Ovary (tissue), 10 donors: ENCODE measurements at places on chromosomes 5 and 9.
A peak's percentile ranks its signal among the peaks of the same experiment; 100 is the strongest.

DNA sequence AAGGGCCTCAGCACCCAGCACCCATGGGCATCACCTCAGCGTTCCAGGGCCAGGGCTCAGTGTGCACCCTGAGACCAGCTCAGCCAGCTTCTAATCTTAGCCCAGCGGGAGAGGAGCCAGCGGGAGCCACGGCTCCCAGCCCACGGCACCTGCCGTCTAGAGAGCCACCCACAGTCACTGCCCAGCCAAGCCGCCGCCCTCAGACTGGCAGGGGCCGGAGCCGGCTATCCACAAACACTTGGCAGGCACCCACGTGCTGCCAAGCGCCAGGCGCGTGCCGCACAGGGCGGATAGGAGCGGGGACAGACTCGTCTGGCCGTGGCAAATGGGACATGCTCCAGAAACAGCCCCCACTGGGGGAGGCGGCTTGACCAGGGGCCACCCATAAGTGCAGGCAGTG lies 18.6 kb downstream of the BRD3 start:
- H3K27me3 ChIP-seq: no peaks in the 10 kb centered on the region
- no peak overlapping the region for H3K27ac ChIP-seq
- no peak for DNase-seq

- no peak overlapping the region for H3K4me3 ChIP-seq
- no peaks in the 10 kb centered on the region for H3K27me3 ChIP-seq
- H3K36me3 ChIP-seq: no peaks in the 10 kb centered on the region
- H3K4me1 ChIP-seq: no peaks in the 10 kb centered on the region
- DNase-seq: no peak
Measured at GRCh38 chr9:35954942-35955546, 2.9 kb downstream of the OR2S2 start.

DNA sequence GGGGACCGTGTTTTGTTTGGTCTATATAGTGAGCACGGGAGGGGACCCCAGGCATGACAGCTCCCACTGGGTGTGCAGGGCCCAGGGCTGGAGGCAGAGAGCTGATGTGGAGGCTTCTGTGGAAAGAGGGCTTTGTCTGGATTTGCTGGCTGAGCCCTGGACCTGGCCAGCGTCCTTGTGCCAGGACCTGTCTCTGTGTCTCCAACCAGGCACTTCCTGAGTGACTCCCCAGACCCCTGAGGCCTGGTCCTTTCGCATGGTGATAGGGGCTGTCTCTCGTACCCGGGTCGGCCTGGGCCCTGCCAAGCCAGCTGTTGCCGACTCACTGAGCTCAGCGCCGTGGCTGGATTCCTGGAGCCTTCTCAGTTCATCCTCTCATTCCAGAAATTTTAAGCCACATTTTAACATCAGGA lies 77.6 kb downstream of the ADAMTS2 start:
- no peaks in the 10 kb centered on the region for H3K27me3 ChIP-seq
- no peak for DNase-seq
- H3K4me3 ChIP-seq: no peak overlapping the region
- peaks cover 57% of the 10 kb centered on the region for H3K4me1 ChIP-seq
- H3K27ac ChIP-seq: no peak overlapping the region

GRCh38 chr5:95941756-95942155 lies 19.9 kb downstream of the ELL2 start:
- no peak overlapping the region for H3K4me3 ChIP-seq
- H3K4me1 ChIP-seq: peaks cover 5% of the 10 kb centered on the region
- DNase-seq: no peak
- no peaks in the 10 kb centered on the region for H3K36me3 ChIP-seq

GRCh38 chr5:90809311-90810056 lies 250.9 kb downstream of the ADGRV1 start:
- no peak overlapping the region for H3K27ac ChIP-seq
- no peak overlapping the region for H3K4me3 ChIP-seq
- DNase-seq: no peak
- no peaks in the 10 kb centered on the region for H3K36me3 ChIP-seq
- no peaks in the 10 kb centered on the region for H3K27me3 ChIP-seq

GRCh38 chr5:93331863-93332262 lies 249.2 kb downstream of the NR2F1-AS1 start:
- H3K36me3 ChIP-seq: no peaks in the 10 kb centered on the region
- no peak for DNase-seq
- no peaks in the 10 kb centered on the region for H3K27me3 ChIP-seq
- no peaks in the 10 kb centered on the region for H3K4me1 ChIP-seq
- no peak overlapping the region for H3K27ac ChIP-seq

DNA sequence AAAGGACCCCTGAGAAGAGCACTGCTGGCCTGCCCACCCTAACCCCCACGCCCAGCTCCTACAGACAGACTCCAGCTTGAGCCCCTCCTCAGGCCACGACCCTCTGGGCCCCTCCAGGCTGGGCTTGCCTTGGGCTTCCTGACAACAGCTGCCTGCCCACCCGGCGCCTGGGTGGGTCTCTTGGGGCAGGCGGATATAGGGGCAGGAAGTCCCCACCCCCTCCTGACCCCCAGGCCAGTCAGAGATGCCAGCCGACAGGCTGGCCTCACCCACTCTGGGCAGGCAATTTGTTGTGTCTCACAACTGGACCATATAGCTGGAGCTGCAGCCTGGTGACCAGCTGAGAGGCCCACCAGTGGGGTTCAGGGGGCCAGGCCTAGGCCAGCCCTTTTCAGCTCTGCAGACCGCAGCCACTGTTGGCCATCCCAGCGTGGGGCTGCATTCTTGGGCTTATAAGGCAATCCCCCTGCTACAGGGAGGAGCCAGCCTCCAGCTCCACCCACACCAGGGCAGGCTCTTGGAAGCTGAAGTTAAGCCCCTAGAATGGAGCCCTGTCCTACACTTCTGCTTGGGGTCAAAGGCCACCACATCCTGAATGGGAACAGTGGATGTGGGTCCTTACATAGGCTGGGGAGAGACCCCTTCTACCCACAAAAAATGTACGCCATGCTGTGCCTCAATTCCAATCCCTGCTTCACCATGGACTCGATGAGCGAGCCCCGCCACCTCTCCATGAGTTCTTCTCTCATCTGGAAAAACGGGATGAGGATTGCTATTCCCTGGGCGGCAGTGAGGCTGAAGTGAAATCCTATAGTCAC lies 2.0 kb downstream of the PDLIM7 start:
- no peaks in the 10 kb centered on the region for H3K36me3 ChIP-seq
- peak overlapping the region; percentile 63 for H3K4me3 ChIP-seq
- peaks cover 13% of the 10 kb centered on the region for H3K4me1 ChIP-seq
- no peak overlapping the region for H3K27ac ChIP-seq
- peak; percentile 64 for DNase-seq

DNA sequence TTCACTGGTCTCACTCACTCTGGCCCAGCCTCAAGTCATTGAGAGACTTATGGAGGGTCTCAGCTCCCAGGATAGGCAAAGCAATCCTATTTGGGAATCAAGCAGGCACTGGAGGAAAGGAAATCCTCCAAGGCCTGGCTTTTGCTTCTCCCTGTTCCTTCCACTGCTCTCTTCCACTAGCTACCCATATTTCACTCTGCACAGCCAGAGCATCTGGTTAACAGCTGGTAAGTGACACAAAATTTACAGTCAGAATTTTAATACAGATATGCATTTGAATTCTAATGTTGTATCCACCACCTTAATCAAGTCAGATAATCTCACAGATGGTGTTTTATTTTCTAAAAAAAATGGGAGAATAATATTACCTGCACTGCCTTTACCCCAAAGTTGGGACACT lies 868 bp upstream of the C1QTNF2 start:
- DNase-seq: no peak
- no peak overlapping the region for H3K4me3 ChIP-seq
- no peak overlapping the region for H3K27ac ChIP-seq

- H3K36me3 ChIP-seq: no peaks in the 10 kb centered on the region
- no peak overlapping the region for H3K4me3 ChIP-seq
- DNase-seq: no peak
- no peak overlapping the region for H3K27ac ChIP-seq
Measured at GRCh38 chr5:119541716-119542115, 87.6 kb upstream of the FAM170A start.

- no peaks in the 10 kb centered on the region for H3K27me3 ChIP-seq
- peaks cover 3% of the 10 kb centered on the region for H3K4me1 ChIP-seq
- H3K27ac ChIP-seq: no peak overlapping the region
Measured at GRCh38 chr5:169296419-169297143, 4.4 kb downstream of the SLIT3 start.

- H3K4me1 ChIP-seq: no peaks in the 10 kb centered on the region
- H3K36me3 ChIP-seq: no peaks in the 10 kb centered on the region
- H3K27ac ChIP-seq: no peak overlapping the region
- DNase-seq: no peak
- H3K4me3 ChIP-seq: no peak overlapping the region
- H3K27me3 ChIP-seq: no peaks in the 10 kb centered on the region
Measured at GRCh38 chr9:13841746-13842462, 472.0 kb downstream of the NFIB start.

DNA sequence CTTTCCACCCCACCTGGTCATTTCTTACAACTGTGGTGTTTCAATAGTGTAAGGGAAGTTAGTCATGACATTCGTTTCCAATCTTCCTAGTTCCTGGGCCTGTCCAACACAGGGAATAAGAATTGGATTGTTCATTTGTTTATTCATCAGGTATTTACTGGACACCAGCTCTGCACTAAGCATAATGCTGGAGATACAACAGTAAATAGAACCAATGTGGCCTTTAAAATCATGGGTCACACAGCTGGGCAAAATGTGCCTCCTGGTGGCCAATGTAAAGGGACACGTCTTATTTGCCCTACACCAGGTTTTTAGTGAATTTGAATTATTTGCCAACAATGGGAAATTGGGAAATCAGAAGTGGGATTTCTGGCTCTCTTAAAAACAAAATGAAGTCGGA lies 10.4 kb downstream of the ABLIM3 start:
- no peak overlapping the region for H3K4me3 ChIP-seq
- no peak for DNase-seq
- H3K36me3 ChIP-seq: no peaks in the 10 kb centered on the region
- no peaks in the 10 kb centered on the region for H3K4me1 ChIP-seq
- no peaks in the 10 kb centered on the region for H3K27me3 ChIP-seq
- H3K27ac ChIP-seq: no peak overlapping the region

GRCh38 chr5:58454025-58454424 lies 5.9 kb downstream of the PLK2 start:
- H3K4me3 ChIP-seq: no peak overlapping the region
- H3K27me3 ChIP-seq: no peaks in the 10 kb centered on the region

DNA sequence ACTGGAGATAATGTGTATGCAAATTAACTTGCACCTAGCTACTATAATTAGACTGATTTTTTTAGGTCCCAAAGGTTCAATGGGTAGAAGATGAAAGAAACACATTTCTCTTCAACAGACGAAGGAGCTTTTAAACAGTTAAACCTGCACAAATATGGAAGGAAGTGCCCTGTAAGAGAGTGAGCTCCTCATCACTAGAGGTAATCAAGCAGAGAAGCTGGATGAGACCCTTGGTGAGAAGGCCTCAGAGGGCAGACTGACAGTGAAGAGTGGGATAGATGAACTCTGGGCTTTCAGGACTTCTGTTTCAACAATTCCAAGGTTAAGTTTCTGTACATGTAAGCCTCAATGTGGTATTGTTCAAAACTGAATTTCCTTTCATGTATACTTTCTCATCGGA lies 23.2 kb downstream of the PTPN3 start:
- no peak overlapping the region for H3K4me3 ChIP-seq
- no peak overlapping the region for H3K27ac ChIP-seq
- no peak for DNase-seq
- H3K36me3 ChIP-seq: no peaks in the 10 kb centered on the region
- no peaks in the 10 kb centered on the region for H3K4me1 ChIP-seq
- no peaks in the 10 kb centered on the region for H3K27me3 ChIP-seq

DNA sequence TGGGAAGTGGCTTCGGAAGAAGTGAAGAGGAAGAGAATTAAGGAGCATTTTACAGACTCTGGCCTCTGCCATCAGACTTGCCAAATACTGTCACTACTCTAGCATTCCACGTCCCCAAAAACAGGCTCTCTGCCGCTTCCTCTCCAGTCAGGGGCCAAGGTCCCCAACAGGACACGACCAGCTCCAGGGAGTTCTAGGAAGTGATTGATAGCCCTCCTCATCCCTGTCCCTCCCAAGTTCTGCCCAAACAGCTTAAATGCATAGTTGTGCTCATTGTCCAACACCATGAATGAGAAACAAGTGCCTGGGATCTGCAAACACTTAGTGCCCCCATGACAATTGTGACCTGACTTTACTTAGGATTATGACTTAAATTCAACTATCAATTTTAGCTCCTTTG lies 96.5 kb downstream of the MED10 start:
- DNase-seq: no peak
- H3K36me3 ChIP-seq: no peaks in the 10 kb centered on the region
- no peak overlapping the region for H3K27ac ChIP-seq
- H3K4me1 ChIP-seq: no peaks in the 10 kb centered on the region
- no peaks in the 10 kb centered on the region for H3K27me3 ChIP-seq
- H3K4me3 ChIP-seq: no peak overlapping the region

GRCh38 chr9:99231711-99232110 lies 9.6 kb downstream of the SEC61B start:
- H3K27ac ChIP-seq: no peak overlapping the region
- DNase-seq: no peak
- H3K4me1 ChIP-seq: peaks cover 1% of the 10 kb centered on the region
- no peak overlapping the region for H3K4me3 ChIP-seq

GRCh38 chr5:120432861-120433260 lies 31.2 kb upstream of the PRR16 start:
- no peaks in the 10 kb centered on the region for H3K36me3 ChIP-seq
- no peak overlapping the region for H3K27ac ChIP-seq
- DNase-seq: no peak
- H3K4me3 ChIP-seq: no peak overlapping the region

DNA sequence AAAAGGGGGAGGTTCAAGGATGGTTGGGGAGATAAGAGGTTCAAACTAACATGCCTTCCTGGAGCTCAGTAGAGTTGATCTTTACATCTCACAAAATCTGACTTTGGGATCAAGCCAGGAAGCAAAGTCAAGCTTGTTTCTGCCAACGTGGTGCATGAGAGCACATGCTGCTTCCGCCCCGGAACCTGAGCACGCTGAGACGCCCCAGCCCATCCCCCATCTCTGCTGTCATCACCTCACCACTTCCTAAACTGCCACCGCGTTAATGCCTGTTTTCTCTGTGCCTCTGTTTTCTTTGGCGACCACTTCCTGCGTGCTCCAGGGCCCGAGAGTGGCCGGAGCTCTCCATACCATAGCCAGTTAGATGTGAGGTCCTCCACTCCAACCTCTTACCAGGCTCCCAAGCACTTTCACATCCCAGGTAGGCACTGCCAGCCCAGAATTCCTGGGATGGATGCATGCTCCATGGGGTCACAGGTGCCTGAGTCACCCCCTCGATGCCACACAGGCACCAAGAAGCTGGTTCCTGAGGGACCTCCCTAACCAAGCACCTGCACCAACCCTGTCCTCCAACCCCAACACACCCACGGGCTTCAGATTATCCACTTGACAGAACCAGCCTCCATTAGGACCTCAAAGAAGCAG lies 31.2 kb upstream of the AFAP1L1 start:
- H3K27me3 ChIP-seq: no peaks in the 10 kb centered on the region
- no peak for DNase-seq
- no peak overlapping the region for H3K4me3 ChIP-seq
- H3K4me1 ChIP-seq: no peaks in the 10 kb centered on the region
- no peaks in the 10 kb centered on the region for H3K36me3 ChIP-seq
